ENCODE measurements at places on chromosomes 2 and 18.

DNA sequence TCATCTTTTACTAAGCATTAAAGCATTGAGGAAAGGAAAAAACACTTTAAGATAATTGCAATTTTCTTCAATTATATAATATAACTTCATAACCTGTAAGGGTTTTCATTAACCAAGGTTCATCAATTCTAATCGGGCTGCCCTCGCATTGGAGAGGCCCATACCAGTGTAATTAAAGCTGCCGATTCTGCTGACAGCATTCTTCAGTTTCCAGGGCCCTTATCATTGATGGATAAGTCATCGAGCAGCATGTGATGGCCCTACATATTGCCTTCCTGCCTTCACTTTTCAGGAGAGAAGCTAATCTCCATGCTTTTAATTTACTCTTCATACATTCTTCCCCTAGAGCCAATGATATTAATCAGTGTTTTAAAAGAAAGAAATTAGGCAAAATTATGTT is 92.0 kb downstream of the NCKAP5 start:
- DNase-seq: no peak

GRCh38 chr2:122105171-122105876 is 349.9 kb downstream of the TSN start:
- peak; percentile 46 for DNase-seq

GRCh38 chr2:124798551-124798950 is 773.5 kb downstream of the CNTNAP5 start:
- DNase-seq: no peak

GRCh38 chr18:70324897-70325296 is 36.1 kb downstream of the SOCS6 start:
- no peak for DNase-seq

DNA sequence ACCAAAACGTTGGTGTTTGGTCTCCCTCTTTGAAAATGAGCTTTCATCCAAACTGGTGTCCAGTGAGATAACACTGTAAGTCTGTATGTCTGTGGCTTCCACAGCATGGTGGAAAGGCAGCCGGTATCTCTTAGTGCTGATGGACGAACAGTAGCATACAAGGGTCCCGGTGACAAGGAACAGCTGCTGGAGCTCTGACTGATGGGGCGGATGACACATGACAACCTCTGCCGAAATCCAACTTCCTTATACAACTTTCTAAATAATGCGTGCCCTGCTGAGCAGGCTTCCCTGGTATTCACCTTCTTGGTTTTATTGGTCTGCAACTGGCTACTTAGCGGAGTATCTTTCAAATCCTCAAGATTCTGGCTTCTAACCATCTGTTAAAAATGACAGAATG is 216.2 kb downstream of the SRBD1 start:
- no peak for DNase-seq

DNA sequence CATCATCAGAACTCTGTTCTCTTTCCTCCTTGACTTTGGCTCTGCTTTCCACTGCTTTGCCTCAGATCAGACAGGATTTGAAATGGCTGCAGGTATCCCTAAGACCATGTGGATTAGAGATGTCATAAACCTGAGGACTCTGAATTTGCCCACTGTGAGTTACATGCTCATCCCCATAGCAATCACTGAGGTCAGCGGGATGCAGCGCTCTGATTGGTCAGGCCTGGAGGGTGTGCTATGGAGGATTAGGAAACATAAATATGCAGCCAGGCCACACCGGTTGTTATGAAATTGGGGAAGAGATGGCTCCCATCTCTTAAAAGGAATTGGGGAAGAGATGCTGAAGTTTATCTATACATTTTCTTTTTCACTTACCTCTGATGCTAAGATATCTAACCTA is 73.7 kb upstream of the DNAJC10 start:
- DNase-seq: no peak

DNA sequence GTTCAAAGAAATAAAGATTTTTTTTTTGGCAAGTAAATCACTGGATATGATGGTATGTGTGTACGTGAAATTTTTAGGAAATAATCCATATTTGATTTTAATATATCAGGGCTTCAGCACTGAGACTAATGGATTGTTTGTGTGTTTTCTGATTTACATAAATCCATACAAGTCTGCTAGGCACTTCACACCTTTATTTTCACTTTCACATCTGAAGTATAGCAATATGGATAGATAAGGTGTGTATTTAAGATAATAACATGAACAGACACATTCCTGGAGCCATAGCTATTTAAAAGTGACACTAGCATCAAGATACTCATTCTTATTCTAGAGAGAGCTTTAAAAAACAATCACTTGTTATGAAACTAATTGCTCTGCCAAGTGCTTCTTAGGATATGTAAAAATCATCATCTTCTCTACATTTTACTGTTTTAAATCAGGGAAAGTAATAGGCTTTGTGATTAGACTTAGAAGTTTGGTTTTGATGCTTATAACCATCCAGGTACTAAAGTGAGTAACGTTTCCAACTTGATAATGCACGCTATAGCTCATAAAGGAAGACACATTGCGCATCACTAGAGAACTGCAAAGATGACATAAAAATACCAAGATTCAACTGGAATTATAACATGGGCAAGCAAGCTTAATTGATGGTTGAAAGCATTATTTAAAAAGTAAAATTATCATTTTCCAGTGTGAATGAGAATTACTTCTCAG is 208.9 kb downstream of the ZEB2 start:
- DNase-seq: no peak

DNA sequence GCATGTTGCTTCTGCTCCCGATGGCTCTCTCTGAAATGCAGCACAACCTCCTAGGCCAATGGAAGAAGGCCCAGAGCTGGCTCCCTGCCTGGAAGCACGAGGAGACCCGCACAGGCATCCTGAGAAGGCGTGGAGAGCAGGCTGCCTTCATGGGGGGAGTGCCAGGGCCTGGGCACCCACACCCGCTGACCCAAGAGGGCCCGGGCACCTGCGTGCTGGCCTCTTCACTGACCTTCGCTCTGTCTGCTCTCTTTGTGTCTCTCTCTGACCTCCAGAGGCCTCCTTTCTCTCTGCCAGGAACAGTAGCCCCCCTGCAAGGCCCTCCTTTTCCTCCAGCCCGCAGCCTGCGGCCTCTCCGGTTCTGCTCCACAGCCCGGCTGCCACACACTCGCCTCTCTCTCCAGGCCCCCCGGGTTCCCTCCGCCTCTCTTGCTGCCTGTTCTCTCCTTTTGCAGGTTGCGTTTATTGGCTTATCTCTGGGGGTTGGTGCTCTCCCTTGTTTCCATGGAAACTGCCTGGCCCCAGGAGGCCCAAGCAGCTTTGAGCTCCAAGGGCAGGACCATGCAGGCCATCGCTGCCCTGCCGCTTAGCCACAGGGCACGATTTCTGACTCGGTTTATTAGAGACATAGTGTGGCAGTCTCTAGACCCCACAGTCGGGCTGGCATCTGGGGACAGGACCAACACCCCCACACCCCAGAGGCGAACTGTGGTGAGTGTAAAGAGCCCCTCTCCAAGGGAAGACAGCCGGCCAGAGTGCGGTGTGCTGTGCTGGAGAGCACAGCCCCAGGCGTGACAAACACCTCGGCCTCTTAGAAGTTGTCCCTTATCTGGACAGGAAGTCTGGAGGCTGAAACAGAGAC is 1.7 kb downstream of the MZT2B start:
- peak; percentile 58 for DNase-seq

DNA sequence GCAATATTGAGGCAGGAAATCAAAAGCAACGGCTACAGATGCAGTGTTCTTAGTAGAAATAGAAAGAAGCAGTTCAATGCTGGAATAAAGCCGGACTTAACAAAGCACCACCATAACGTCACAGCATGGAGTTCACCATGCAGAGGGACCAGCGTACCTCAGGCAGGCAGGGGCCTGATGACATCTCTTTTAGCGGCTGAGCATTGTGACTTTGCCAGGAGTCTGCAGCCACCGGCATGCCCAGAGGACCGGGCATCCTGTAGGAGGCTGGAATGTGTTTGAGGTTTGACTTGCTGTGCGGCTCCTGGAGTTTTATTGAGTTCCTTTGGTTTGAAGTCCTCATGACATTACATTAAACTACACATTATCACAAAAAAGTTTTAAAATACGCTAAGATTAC is 139.8 kb downstream of the UXS1 start:
- no peak for DNase-seq

DNA sequence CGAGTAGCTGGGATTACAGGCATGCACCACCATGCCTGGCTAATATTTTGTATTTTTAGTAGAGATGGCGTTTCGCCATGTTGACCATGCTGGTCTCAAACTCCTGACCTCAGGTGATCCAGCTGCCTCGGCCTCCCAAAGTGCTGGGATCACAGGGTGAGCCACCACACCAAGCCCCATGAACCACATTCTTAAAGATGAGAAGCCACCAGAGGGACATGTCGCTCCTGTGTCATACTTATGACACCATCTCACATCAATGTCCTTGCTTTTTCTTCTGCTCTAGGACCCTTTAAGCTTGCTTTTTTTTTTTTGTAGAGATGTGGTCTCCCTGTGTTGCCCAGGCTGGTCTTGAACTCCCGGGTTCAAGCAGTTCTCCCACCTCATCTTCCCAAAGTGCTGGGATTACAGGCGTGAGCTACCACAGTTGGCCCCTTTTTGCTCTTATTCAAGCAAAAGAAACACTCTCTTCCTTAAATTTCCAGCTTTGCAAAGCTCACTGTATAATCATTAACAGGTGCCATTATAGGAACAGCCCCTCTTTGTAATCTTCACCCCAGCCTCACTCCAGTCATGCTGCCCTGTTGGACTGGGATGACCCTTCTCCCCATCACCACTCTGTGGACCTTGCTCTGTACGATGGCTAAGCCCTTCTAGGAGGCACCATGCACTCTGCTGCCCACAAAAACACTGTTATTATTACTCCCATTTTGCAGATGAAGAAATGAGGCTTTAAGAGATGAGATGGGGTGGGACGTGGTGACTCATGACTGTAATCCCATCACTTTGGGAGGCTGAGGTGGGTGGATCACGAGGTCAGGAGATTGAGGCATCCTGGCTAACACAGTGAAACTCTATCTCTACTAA is 10.8 kb upstream of the KCNG3 start:
- no peak for DNase-seq

- DNase-seq: no peak
Measured at GRCh38 chr18:40096675-40097074, 1858.4 kb upstream of the PIK3C3 start.
